Umbilical cord (tissue), 2 donors: ENCODE measurements at places on chromosomes 4 and X.

DNA sequence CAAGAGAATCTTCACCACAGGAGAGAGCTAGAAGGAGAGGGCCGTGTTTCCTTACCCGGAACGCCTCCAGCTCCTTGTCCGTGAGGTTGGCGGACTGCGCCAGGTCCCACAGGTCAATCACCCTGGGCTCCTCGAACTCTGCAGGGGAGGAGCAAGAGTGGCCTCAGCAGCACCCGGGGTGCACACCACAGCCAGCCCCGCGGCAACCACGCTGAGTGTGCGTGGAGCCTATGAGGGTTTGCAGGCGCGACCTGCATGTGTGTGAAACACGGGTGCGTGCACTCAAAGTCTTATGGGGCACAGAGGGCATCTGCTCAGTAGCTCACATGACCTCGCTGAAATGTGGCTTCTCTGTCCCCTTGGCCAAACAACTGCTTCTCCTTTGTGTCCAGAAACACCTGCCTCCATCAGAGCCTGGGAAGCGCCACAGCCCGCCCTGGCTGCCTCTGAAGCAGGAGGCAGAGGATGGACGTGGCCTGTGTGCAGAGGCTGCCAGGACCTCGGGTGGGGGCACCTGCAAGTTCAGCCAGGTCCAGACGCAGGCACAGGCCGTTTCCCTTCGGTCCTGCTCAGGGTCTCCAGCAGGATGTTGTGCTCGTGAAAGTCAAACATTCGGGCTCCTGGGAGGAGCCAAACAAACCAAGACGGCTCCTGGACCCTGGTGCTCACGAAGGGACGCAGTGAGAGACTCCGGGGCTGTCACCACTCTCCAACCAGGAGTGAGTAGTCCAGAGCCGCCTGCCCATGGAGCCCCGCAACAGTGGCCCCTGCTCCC is 16.0 kb downstream of the LRPAP1 start:
- DNase-seq: no peak

GRCh38 chr4:109155682-109156283 is 146.7 kb downstream of the COL25A1 start:
- DNase-seq: peak; percentile 47

GRCh38 chr4:72313121-72313520 is 255.9 kb downstream of the ADAMTS3 start:
- no peak for DNase-seq

GRCh38 chr4:36187723-36188333 is 56.5 kb downstream of the ARAP2 start:
- peak; percentile 47 for DNase-seq

- peak; percentile 75 for DNase-seq
Measured at GRCh38 chr4:76306882-76307659, 538 bp downstream of the STBD1 start.

- no peak for DNase-seq
Measured at GRCh38 chr4:148044089-148044911, 312.4 kb downstream of the ARHGAP10 start.

DNA sequence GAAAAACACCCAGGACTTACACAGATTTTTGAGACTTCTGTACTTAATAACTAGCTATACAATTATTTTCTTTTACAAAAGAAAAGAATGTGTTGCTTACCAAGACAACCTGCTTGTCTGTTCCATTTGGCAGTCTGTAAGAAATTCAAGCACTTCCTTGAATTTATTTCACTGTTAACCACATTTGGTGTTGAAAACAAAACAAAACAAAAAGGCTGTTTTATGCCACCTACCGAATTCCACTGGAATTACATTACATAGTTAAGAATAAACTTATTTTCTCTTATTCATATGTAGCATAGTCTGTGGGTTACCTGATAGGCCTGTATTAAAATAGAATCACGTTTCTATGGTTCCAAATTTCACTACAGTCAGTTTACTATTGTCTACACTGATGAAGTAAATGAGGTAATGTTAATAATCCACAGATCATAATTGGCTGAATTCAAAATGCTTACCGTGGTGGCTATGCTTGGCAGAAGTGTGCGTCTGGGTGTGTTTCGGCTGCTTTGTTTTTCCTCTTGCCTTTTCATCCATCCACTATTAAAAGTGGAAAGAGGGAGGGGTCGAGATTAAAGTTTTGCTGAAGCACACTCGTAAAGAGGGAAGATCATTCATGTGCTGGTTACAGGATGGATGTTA is at the start of gene TLR1:
Gene TLR1, minus strand, starts transcription at position 138 of the 642 bp plus-strand sequence. CDS start 5,960 bp downstream, outside the sequence.
- peak; percentile 72 for DNase-seq

- DNase-seq: no peak
Measured at GRCh38 chr4:28373191-28373590, 1512.5 kb downstream of the STIM2 start.

- peak; percentile 0 for DNase-seq
Measured at GRCh38 chr4:10200869-10201268, 84.3 kb upstream of the WDR1 start.

GRCh38 chr4:83454686-83455085 is 937 bp downstream of the HELQ start:
- peak; percentile 73 for DNase-seq
